ENCODE measurements at places on chromosomes 7 and 10.
A peak's percentile ranks its signal among the peaks of the same experiment; 100 is the strongest.

DNA sequence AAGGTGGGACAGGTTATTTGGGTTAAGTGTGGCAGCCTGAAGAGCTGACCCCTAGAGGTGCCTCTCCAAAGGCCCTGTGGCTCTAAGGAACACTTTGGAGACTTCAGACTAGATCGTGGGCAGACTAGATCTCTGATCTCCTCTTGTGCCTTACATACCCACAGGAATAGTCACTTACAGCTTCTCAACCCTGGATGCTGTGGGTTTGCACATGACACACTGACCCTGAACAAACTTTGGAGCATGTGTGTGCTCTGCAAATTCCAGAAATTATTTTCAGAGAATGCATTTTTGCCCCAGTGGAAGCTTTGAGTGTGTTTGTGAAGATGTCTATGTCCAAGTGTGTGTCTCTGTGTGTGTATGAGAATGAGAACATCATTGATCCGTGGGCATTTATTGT lies 119.6 kb downstream of the EMX2 start:
- DNase-seq: no peak

DNA sequence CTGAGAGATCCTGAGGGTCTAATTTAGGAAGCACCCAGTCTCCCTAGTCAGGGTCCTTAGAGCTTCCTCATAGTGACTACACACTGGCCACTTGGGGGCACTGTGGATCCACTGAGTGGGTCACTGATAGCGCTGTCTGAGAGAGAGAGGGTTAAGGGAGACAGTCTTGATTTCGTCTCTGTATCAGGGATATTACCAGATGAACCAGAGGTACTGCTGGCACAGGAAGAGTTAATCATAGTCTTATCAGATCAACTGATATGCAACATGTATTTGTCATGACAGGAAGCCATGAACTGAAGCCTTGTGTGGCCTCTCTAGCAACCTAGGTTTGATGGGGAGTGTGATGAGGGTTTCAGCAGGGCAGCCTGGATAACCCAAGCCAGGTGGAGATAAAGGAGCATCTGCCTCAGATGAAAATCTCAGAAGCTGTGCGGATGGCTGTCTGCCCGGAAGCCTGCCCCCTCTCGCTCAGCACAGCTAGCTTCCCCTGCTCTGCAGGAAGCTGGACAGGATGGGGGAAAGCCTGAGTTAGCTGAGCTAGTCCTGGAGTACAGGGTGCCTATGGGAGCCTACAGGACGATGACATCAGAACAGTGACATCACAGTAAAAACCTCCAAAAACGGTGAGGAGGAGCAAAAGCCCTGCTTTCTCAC lies 214.0 kb upstream of the PRSS1 start:
- DNase-seq: peak; percentile 13

GRCh38 chr7:28774261-28774988 lies 183.7 kb downstream of the TRIL start:
- DNase-seq: no peak

- DNase-seq: no peak
Measured at GRCh38 chr7:88071994-88072714, 138.1 kb downstream of the ADAM22 start.

Measured in activated naive CD4-positive, alpha-beta T cell (primary cell).